ENCODE measurements at places on chromosomes 3 and 15.

- DNase-seq = no peak
These were observed 31.4 kb downstream of the FSD2 start for GRCh38 chr15:82774496-82774895.

DNA sequence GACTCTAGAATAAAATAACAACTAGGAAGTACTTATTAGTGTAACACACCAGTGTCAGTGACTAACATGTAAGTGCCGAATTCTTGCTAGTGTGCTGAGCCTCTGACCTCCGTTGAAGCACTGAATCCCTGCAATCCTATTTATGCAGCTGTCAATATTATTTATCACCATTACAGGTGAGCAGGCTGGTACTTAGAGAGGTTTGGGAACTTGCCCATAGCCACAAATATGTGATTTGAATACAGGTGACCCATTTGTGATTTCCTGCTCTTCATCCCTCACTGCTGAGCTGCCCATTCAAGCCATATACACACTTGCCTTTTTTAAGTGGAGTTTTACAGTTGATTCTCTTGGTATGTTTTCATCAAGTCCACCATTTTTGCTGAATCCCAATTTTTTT, 12.2 kb downstream of the EIF4E3 start:
- no peak for DNase-seq

DNA sequence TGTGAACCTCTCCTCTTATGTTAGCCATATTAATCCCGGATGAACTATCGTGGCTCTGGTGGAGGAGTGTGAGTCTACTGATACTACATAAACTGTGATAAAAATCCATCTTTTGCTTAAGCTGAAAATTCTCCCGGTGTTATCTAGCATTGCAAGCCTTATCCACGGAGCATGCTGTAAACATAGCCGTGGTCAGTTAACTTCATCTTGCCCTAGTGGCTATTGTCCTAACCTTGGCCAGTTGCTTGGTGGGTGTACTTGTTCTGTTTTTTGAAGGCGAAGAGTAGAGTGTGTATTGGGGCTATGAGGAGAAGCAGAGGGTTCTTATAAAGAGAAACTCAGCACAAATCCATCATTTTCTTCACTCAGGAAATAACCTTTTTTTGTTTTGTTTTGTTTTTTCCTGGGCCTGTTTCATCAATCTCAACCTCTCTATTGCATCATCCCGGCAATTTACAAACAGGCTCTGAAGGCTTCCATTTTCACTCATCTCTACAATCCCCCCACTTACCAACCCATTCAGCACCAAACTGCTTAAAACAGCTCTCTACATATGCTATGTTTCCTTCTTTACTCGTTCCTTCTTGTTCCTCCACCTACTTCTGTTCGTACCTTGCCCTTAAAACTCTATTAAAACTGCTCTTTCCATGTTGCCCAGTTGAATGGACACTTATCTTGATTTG, 135.5 kb upstream of the PTX3 start:
- no peak for DNase-seq

DNA sequence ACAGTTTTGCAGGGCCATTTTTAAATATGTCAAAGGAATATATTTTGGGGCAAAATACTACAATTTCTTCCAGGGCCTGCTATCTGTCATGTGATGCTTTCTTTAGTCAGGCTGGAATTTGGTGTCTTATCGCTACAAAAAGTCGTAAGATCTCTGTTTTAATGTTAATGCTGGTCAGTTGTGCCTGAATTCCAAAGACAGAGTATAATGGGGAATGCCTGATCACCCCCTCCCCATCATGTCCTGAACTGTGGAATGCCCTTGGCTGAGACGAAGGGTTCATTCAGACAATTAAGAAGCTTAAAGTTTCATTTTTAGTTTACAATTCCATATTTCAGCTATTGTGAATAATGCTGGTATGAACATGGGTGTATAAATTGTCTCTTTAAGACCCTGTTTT, 203.0 kb downstream of the TBC1D5 start:
- no peak for DNase-seq

GRCh38 chr3:45145681-45146614, at the start of gene CDCP1:
Gene CDCP1, minus strand, starts transcription at chr3:45146378. Its CDS starts 91 bp downstream, at chr3:45146287.
- no peak for DNase-seq

- DNase-seq = no peak
These were observed 1.4 kb upstream of the GPR156 start for GRCh38 chr3:120286465-120286864.

GRCh38 chr3:23052208-23052607, 150.9 kb upstream of the UBE2E2 start:
- DNase-seq = no peak

- no peak for DNase-seq
These were observed 250.9 kb upstream of the CFAP20DC start for GRCh38 chr3:59300733-59301132.

Measured in T follicular helper cell (primary cell).